ENCODE measurements at places on chromosomes 6 and 20. TPM values are rescaled to one million over a fixed set of nuclear protein-coding genes. Genes with fewer than 3 reads are reported as not detected.

Gene ANKEF1
- 5.6 TPM for total RNA-seq

DNA sequence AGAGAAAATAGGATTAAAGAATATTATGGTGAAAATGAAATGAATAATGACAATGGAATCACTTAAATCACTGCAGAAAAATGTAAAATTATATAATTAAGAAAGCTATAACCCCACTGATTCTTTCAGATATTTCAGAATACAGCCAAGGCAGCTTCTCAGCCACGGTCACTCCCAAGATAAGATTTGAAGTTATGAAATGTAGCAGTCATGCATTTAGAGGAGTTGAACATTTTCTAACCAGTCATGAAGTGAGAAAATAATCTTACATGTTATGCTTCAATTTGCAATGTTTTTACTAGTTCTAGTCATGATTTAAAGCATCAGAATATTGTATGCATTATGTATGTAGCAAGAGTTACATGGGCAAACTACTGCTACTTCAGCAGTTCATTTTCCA lies 13.3 kb upstream of the PLCB1 start:
- DNase-seq, result no peak

DNA sequence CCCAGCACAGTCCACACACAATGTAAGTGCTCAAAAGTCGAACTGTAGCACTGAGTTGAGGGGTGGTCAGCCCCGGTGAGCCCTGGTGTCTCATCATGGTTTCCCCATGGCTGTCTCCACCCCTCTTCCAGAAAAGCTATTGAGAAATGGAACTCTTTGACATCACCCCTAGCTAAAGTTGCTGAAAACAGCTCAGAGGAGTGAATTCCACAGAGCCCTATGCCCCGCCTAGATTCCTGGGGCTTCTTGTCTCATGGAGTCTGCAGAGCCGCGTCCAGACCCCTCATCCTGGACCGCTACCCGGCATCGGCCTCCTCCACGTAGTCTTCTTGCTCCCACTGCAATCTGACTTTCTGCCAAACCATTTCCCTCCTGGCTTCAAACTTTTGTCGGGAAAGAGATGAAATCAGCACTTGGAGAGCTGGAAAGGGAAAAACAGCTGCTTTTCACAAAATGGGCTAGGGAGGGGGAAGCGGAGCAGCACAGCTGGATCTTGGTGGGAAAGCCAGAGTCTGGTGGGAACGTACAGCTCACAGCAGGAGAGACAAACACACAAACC lies 132.2 kb downstream of the SNX5 start:
- peak; percentile 47 for DNase-seq

DNA sequence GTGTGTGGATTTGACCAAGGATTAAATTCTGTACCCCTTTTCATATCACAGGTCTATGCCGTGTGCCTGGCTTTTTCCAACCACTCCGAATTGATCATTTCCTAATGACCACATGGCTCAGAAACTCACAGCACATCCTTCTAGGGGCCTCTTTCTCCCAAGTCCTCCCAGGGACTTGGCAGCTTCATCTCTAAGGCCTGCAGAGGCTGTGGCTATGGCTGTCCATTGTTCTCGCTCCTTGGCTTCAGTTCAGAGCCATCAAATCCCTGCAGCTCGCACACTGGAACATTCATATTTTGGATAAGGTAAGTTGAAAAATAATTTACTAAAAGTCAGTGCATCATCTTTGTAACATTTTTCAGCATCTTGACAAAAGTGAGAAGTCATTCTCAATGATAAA lies 497.2 kb upstream of the CDH4 start:
- DNase-seq, result no peak

Measured in transverse colon (tissue), 4 donors.